ENCODE measurements at places on chromosomes 1 and 21. TPM values are rescaled to one million over a fixed set of nuclear protein-coding genes. Genes with fewer than 3 reads are reported as not detected.

The LRRC3 gene
- 2.4 TPM for total RNA-seq

The C21orf91 gene
- total RNA-seq, result 39.6 TPM

The SAMSN1 gene
- total RNA-seq, result 86.4 TPM

The AQP10 gene
- not detected for total RNA-seq

The HUNK gene
- total RNA-seq, result 0.33 TPM

The GRHL3 gene
- not detected for total RNA-seq

The EPHB2 gene
- total RNA-seq, result not detected

The IFI44L gene
- 23.5 TPM for total RNA-seq

The CELA2B gene
- total RNA-seq, result not detected

The CD247 gene
- total RNA-seq, result 183 TPM

The LINGO4 gene
- not detected for total RNA-seq

The TCHH gene
- total RNA-seq, result not detected

The LCE1C gene
- total RNA-seq, result not detected

The C1orf116 gene
- total RNA-seq, result not detected

The ADAM30 gene
- total RNA-seq, result not detected

The SHCBP1L gene
- total RNA-seq, result not detected

The DPT gene
- total RNA-seq, result not detected

The THRAP3 gene
- 157 TPM for total RNA-seq

The ACADM gene
- total RNA-seq, result 56.7 TPM

The GNAI3 gene
- total RNA-seq, result 8.8 TPM

The PAX7 gene
- not detected for total RNA-seq

The UBIAD1 gene
- total RNA-seq, result 32.5 TPM

The DNAJC11 gene
- total RNA-seq, result 92.5 TPM

The LRRC71 gene
- not detected for total RNA-seq

The DYNLT5 gene
- not detected for total RNA-seq

The DONSON gene
- total RNA-seq, result 42.6 TPM

The LEFTY2 gene
- not detected for total RNA-seq

The MYOG gene
- total RNA-seq, result not detected

The SSR2 gene
- 176 TPM for total RNA-seq

The PLA2G4A gene
- 0.28 TPM for total RNA-seq

The SPRR1A gene
- not detected for total RNA-seq

The GFI1 gene
- 85.1 TPM for total RNA-seq

The TMIGD3 gene
- not detected for total RNA-seq

The CD48 gene
- total RNA-seq, result 206 TPM

The INSRR gene
- 0.68 TPM for total RNA-seq

The CFHR4 gene
- total RNA-seq, result not detected

The SEC16B gene
- not detected for total RNA-seq

The TRIM67 gene
- total RNA-seq, result not detected

The KRTAP21-2 gene
- total RNA-seq, result not detected

The RAD54L gene
- total RNA-seq, result 59.6 TPM

The CNR2 gene
- 0.02 TPM for total RNA-seq

The KCNJ15 gene
- 2.3 TPM for total RNA-seq

The CELA2A gene
- not detected for total RNA-seq

The MAP3K21 gene
- 1.6 TPM for total RNA-seq

The FAM110D gene
- total RNA-seq, result 0.09 TPM

The MASP2 gene
- 0.28 TPM for total RNA-seq

The RNU1-1 gene
- total RNA-seq, result 2,189 TPM

The NCF2 gene
- 6.2 TPM for total RNA-seq

The RAB7B gene
- total RNA-seq, result not detected

The OR2T11 gene
- not detected for total RNA-seq

The IGSF3 gene
- 2.2 TPM for total RNA-seq

The FABP3 gene
- not detected for total RNA-seq

The ANKRD65 gene
- not detected for total RNA-seq
